ENCODE measurements at places on chromosomes 1 and 21.
A peak's percentile ranks its signal among the peaks of the same experiment; 100 is the strongest.

- DNase-seq = no peak
These were observed 16.9 kb downstream of the MTARC1 start for GRCh38 chr1:220803401-220804201.

DNA sequence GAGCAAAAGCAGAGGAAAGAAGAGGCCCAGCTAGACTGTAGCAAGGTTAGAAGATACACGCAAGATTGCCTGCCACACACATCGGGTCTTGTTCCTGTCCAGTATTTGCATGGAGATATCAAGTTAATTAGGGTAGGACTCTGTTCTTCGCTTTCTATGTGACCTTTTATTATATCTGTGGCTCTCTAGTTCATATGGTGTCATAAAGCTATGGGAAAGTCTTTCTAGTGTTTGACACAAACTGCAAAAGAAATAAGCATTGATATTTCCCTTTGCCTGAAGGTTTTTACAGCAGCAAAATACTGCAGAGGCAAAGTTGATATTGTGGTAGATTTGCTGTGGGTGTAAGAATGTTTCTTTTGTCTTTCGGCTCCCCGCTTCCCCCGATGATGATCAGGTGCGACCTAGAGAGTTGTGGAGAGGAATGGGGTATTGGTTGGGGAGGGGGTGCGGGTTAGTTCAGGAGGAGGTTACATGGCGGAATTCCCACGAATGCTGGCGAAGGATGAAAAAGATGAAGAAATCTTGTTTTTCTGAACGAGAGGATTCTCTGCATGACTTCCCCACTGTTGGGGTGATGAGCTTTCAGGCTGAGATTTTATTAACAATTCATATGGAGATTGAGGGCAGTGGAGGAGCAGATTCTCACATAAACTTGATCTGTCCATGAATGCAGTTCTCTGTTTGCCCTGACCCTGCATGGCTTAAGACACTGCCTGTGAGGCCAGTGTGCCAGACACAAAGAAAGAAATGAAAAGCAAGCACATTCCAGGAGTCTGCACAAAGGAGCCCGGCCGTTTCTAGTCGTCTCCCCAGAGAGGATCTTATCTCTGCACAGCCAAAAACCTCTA lies 550.2 kb downstream of the USP25 start:
- DNase-seq = peak; percentile 26

DNA sequence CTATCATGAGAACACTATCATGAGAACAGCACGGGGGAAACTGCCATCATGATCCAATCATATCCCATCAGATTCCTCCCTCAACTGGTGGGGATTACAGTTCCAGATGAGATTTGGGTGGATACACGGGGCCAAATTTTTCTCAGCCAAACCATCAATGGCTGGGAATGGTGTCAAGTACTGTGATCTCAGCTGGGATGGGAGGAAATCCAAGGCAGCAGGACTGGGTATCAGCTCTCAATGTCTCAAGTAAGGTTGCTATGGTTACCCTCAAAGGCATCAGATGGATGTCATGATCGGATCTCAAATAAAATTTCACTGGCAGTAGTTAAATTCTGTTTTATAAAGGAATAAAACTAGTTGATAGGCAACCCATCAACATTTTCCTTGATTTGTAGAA lies 399.0 kb downstream of the KCNT2 start:
- DNase-seq = no peak

DNA sequence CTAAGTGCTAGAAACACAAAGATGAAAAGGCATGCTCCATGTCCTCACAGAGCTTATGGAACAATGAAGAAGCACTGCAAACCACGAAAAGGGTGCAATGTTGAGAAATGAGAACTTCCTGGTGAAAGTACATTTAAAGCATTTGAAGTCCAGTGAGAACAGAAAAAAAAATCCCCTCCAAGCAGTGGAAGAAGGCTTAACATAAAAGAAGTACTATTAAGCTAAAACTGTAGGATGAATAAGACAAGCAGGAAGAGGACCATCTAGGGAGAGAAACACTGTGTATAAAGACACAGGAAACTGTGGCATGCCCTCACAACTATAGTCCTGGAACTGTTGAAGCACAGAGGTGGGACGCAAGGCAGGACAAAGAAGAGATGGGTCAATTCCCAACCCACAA lies 10.0 kb downstream of the TP53BP2 start:
- DNase-seq = no peak

DNA sequence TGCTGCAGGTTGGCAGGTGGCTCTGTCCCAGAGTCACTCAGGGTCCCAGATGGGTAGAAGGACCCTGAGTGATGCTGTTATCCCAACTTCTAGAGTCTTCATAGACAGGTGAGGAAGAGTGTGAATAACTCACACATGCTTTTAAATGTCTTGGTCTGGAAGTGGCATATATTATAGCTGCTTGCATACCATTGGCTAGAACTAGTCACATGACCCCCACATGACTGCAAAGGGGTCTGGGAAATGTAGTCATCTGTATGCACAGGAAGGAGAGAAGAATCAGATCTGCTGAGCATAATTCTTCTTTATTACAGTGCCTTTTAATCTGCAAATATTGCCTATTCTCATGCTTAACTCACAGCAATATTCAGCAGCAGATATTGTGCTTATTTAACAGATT lies 28.2 kb upstream of the KLHDC7A start:
- no peak for DNase-seq

- no peak for DNase-seq
These were observed 59.6 kb downstream of the RUNX1 start for GRCh38 chr21:34989337-34990151.

GRCh38 chr1:51516649-51517158 lies 2.4 kb downstream of the EPS15 start:
- no peak for DNase-seq

DNA sequence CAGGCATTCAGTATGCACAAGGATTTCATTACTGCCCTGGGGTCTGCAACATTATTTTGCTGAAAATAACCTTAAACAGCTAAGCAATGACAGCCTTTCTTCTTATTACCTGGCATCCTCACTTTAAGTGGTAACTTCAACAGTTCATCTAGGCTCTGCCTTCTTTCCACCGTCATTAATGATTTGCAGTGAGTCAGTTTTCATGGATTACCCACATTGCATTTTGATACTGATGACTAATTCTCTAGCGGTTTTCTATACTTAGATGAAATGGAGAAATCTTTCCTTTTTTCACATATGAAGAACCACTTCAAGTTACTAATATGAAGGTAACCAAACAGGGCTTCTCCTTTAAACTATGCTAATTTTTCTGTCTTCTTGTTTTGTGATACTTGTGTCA lies 226.9 kb upstream of the TMPRSS15 start:
- no peak for DNase-seq

GRCh38 chr1:97870589-97870988 lies 50.2 kb downstream of the DPYD start:
- no peak for DNase-seq

DNA sequence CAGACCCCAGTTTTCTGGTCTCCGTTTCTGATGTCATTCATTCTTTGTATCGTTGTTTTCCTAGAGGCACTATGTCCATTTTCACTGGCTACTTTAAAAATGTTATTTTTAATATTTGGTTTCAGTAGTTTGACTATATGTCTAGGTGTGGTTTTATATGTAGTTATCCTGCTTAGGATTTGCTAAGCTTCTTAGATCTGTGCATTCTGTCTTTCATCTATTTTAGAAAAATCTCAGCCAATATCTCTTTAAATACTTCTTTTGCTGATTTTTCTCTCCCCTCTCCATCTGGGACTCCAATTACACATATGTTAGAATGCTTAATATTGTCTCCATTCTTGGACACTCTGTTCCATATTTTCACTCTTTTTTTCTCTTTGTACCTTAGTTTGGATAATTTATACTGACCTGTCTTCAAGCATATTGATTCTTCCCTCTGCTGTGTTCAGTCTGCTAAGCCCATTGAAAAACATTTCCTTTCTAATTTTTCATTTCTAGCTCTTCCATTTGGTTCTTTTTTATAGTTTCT lies 13.3 kb upstream of the CLSPN start:
- no peak for DNase-seq

DNA sequence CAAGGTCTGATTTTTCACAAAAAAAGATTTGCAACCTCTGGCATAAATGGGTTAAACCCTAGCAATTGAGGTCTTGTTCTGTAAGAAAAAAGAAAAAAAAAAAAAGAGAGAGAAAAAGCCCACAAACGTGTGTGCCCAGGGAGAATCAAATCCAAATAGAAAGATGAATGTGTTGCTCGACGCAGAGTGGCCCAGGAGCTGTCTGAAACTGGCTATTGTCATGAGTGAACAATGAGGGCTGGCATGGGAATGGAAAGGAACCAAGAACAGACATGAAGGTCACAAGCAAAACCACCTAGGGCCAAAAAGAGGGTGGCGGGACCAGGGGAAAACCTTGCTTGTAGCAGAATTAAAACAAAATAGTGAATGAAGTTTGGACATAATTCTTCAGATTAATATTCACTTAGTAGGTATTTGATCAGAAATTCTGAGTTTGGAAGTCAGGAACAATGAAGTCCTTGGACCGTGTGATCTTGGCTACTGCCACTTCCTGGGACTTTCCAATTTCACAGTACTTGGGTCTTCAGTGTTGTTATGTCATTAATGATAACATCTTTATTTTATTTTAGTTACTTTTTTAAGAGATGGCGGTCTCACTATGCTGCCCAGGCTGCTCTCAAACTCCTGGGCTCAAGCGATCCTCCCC lies 3.1 kb downstream of the ENO1 start:
- DNase-seq = no peak

- no peak for DNase-seq
These were observed 6.7 kb upstream of the SEC16B start for GRCh38 chr1:177976596-177976995.

- DNase-seq = no peak
These were observed 71.0 kb downstream of the SSBP3 start for GRCh38 chr1:54335011-54335754.

DNA sequence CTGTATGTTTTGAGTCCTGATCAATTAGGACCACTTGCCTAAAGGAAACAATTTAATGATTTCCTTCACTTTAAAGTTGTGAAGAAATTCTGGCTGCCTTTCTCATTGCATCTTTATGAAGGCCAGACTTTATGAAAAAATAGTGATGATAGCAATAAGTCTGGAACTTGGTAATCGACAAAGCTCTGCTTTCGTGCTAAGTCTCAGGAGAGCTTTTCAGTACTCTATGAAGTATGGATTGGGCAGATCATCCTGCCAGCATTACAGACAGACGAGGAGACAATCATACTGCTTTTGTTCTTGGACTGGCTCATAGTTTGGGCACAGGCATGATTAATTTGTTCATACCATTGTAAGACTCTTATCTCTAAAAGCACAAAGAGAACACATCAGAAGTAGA lies 45.5 kb upstream of the KCNJ15 start:
- no peak for DNase-seq

DNA sequence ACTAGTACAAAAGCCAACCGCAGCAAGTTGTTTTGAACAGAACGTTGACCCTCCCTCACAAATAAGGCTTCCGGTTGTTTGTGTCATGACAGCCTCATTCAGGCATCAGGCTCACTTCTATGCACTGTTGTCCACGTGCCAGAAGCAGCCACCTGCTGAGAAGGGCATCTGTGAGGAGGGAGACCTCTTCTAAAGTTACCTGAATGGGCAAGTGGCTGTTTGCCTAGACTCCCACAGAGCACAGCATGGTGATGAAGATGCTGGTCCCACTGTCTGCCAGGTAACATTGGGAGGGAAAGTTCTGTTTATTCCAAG lies 176.1 kb downstream of the CLIC6 start:
- DNase-seq = no peak

GRCh38 chr1:179046808-179047635 lies 21.3 kb downstream of the FAM20B start:
- DNase-seq = no peak
